ENCODE measurements at places on chromosomes 4 and X.

DNA sequence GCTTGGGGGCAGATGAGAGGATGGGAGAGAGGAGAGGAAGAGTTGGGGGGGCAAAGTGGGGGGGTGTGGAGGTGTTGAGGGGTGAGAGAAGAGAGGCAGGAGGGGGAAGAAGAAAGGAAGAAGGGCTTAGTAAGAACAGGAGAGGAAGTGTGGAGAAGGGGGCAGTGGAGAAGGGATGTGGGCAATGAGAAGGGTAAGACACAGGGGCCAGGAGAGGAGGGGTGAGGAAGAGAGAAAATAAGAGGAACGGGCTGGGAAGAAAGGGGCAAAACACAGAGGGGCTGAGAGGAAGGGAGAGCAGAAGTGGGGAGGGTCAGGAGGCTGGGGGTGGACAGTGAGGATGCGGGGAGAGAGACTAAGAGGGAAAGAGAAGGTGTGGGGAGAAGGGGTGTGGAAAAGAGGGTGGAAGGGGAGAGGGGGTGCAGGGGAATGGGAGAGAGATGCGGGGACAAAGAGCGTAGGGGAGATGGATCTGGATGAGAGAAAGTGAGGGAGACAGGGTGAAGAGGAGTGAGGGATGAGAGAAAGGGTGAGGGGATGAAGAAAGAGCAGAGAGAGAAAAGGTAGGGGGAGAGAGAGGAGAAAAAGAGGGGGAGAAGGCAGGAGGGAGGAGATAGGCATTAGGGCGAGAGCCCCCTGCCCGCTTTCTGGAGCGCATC lies 12.9 kb downstream of the SH3KBP1 start:
- DNase-seq = no peak

GRCh38 chr4:56388306-56388705 lies 1.0 kb upstream of the AASDH start:
- DNase-seq = no peak

GRCh38 chr4:172762895-172763294 lies 405.7 kb upstream of the GALNT7 start:
- no peak for DNase-seq

DNA sequence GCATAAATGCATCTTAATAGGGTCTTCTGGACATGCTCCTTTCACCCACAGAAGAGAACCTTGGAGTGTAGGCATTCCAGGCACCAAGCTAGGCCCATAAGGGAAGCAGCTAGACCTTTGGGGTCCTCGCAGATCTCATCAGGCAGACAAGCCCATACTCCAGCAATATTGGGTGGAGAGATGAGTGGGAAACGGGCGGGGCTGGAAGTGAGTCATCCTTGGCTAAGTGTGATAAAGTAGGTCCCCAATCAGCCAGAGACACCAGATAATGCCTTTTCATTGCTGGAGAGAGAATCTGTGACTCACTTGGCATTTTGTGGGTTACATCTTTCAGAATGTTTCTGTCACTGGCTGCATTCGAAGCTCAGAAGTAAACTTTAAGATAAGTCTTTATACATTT lies 133.3 kb upstream of the MBNL3 start:
- no peak for DNase-seq

GRCh38 chr4:2652415-2653160 lies 103.5 kb downstream of the TNIP2 start:
- no peak for DNase-seq

DNA sequence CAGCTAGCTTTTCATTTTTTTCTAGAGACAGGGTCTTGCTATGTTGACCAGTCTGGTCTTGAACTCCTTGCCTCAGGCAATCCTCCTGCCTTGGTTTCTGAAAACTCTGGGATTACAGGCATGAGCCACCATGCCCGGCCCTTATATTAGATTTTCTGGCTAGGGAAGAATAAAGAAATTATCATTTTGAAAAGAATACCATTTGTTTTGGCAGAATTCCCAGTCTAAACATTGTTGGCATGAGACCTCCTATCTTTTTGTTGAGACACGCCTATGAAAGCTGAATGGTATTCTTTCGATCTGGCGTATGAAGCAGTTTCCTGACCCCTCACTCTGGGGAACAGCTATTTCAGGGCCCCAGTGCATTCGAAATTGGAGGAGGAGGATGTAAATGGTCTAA lies 107.0 kb downstream of the REPS2 start:
- no peak for DNase-seq

DNA sequence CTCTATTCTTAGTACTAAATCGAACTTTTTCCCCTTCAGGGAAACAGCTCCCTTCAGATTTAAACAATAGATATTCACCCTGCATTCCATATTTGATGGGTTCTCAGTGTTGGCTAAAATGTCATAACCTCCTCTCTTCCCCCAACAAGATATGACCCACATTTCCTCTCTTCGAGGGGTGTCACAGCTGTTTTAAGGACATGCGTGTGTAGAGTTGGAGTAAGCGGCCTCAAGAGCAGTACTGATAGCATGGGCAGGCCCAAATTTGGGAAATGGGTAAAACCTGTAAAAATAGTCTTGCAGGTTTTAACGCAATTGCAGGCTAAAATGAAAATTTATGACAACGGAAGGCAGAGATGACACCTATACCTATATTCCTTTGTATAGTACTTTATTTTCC lies 28.7 kb downstream of the SAT1 start:
- DNase-seq = no peak

GRCh38 chrX:20459410-20460350 lies 193.0 kb upstream of the RPS6KA3 start:
- no peak for DNase-seq

- no peak for DNase-seq
Observed at GRCh38 chr4:175916626-175917351, 104.7 kb upstream of the GPM6A start.

DNA sequence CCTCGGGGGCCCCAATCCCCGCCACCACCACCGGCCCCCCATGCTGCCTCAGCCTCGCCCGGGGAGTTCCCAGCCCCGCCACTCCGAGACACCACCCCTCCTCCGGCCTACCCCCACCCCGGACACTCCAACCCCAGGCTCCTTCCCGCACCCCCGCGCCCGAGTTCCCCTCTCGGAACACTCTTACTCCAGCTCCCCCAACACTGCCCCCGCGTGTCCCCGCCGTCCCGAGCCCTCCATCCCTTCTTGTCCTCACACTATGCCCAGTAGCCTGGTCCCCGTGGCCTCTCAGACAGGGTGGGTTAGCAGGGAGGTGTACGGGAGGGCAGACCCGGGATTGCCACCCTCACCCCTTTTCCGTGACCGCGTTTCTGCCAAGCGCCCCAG lies 276.1 kb downstream of the BCOR start:
- no peak for DNase-seq

GRCh38 chrX:23403849-23404248 lies 69.2 kb downstream of the PTCHD1 start:
- DNase-seq = no peak

DNA sequence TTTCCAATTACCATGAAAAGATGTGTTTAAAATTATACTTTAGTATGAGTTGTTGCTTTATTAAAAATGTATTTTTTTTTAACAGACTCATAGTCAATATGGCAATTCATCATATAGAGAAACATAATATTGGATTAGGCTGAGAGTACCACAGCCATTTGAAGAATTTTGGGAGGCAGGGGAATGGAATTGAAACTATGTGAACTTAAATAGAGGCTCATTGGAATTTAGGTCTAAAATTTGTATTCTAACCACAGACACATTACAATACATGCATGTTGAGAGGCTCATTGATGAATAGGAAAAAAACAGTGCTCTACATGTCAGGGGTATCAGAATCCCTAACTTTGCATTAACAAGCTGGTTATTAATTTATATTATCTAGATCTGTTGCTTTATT lies 269.6 kb downstream of the DKK2 start:
- no peak for DNase-seq

GRCh38 chr4:173536808-173537429 lies 6.9 kb upstream of the HAND2 start:
- DNase-seq = no peak

DNA sequence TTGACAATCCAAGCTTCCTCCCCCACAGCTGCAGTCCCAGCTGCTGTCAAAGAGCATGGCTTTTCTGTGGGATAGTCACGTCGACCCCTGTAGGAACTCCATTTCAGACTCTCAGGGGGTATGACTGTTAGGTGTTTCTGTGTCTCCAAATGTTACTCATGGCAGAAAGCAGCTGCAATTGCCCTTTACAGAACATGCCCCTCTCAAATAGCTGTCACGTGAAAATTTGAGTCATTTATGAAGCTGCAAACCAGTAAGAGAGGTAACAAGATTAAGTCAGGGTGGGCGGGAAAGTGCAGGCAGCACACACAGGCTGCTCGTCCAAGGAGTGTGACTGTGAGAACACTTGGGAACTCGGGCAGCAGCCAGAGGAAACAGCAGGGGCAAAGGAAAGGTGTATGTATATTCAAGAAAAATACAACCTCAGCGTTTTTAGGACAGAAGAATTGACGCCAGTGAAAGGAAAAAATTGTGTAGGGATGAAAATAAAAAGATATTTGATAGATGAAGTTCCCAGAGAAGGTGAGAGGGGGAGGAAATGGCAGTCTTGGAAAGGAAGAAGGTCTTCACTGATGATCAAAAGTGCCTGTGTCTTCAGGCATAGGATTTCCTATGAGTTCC lies 66.5 kb upstream of the TMEM184C start:
- no peak for DNase-seq

DNA sequence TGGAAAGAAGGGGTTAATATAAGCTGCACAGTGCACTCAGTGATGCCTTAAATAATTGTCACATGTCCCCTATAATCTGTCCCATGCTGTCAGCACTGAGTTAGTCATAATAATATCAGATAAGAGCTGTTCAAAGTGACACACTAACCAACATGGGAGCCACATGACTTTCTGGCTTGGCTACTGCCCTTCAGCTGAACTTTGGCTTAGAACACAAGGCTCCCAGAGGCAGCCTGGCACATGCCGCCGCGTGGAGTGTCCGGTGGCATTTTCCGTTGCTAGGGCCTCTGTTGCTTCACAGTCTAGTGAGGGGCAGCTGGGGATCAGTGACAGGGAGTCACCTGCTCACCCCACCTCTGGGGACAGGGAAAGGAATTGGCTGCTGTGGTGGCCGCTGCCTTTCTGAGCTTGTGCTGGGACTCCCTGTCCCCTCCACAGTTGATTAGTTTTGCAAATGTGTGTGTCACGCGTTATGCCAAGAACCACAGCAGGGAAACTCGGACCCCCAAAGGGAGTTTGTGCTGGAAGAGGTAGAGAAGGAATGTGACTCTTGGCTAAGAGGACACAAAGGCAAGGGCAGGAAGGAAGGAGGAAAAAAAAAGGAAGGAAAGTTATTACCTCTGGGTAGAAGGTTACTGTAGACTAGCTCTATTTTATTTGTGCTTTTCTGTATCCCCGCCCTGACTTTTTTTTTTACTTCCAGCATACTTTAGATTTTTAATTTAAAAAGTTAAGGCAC lies 41.1 kb upstream of the PPARGC1A start:
- DNase-seq = no peak

- no peak for DNase-seq
Observed at GRCh38 chr4:88219099-88219498, 60.7 kb upstream of the ABCG2 start.

DNA sequence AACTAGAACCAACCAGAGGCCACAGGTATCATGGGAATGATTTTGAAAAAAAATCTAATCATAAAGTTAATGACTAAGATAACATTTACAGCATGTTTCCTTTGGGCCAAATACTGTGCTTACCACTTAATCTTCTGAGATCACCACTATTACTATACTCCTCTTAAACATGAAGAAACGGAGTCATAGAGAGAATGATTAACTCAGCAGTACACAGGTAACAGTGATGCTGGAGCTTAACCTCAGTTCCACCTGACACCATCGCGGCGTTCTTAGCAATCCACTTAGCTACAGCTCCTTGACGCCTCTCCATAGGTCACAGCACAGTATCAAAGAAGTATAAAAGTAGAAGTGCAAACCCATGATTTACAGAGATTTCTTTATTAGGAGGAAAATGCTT lies 592.6 kb upstream of the SLIT2 start:
- no peak for DNase-seq

Measured in stimulated activated CD8-positive, alpha-beta memory T cell treated with anti-CD3 and anti-CD28 coated beads, Interleukin-4, amount 100 ng/mL, for 1 hour (primary cell).